ENCODE measurements at places on chromosomes 7 and 10. TPM values are rescaled to one million over a fixed set of nuclear protein-coding genes. Genes with fewer than 3 reads are reported as not detected.

Gene TMEM209
- 57.5 TPM for total RNA-seq

Gene GRIFIN
- not detected for total RNA-seq

Gene CUZD1
- 1.1 TPM for total RNA-seq

Gene NEURL1
- 177 TPM for total RNA-seq

- H3K4me1 ChIP-seq: no peaks in the 10 kb centered on the region
- H3K36me3 ChIP-seq: no peaks in the 10 kb centered on the region
- no peaks in the 10 kb centered on the region for H3K27me3 ChIP-seq
- H3K4me3 ChIP-seq: no peak overlapping the region
- no peak for DNase-seq
- no peak overlapping the region for H3K27ac ChIP-seq
Measured at GRCh38 chr7:105825371-105825770, 51.0 kb downstream of the ATXN7L1 start.

- no peak overlapping the region for H3K27ac ChIP-seq
- DNase-seq: peak; percentile 59
- peaks cover 12% of the 10 kb centered on the region for H3K27me3 ChIP-seq
- H3K4me3 ChIP-seq: no peak overlapping the region
- no peaks in the 10 kb centered on the region for H3K36me3 ChIP-seq
Measured at GRCh38 chr10:122703483-122704448, 4.1 kb upstream of the C10orf120 start.

DNA sequence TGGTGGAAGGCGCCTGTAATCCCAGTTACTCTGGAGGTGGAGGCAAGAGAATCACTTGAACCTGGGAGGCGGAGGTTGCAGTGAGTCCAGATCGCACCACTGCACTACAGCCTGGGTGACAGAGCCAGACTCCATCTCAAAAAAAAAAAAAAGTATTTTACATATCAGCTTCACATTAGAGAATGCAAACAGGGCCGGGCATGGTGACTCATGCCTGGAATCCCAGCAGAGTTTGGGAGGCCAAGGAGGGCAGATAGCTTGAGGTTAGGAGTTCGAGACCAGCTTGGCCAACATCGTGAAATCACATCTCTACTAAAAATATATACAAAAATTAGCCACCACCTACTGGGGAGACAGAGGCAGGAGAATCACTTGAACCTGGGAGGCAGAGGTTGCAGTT lies 31.6 kb downstream of the USP54 start:
- H3K27me3 ChIP-seq: no peaks in the 10 kb centered on the region
- H3K36me3 ChIP-seq: no peaks in the 10 kb centered on the region
- H3K4me3 ChIP-seq: no peak overlapping the region
- H3K27ac ChIP-seq: no peak overlapping the region
- peaks cover 4% of the 10 kb centered on the region for H3K4me1 ChIP-seq

DNA sequence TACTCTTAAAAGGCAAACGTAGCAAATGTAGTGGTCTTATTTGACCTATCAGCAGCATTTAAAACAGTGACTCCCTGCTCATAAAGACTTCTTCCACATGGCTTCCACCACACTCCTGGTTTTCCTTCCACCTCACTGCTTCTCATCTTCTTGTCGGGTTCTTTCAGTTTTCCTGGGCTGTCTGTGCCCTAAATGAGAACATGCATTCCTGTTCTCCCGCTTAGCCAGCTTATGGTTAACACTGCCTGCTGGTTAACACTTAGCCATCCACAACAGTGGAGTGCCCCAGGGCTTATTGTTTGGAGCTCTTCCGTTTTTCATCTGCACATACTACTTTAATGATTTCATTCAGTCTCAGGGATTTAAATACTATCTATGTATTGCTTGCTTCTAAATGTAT lies 34.3 kb upstream of the EXOC6 start:
- no peak overlapping the region for H3K4me3 ChIP-seq
- H3K27ac ChIP-seq: no peak overlapping the region
- H3K4me1 ChIP-seq: no peaks in the 10 kb centered on the region

DNA sequence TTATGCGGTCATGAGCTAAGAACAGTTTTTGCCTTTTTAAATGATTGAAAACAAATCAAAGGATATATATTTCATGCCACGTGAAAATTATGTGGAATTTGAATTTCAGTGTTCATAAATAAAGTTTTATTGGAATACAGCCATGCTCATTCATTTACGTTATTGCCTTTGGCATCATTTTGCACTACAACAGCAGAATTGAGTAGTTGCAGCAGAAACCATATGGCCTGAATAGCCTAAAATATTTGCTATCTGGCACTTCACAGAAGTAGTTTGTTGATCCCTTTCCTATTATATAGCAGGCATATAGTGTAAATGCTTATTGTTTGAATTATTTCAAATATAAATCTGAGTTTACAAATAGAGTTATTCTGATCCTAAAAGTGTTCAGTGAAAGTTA lies 59.7 kb downstream of the AUTS2 start:
- H3K27me3 ChIP-seq: no peaks in the 10 kb centered on the region
- no peak for DNase-seq
- no peak overlapping the region for H3K27ac ChIP-seq
- no peaks in the 10 kb centered on the region for H3K36me3 ChIP-seq

- no peaks in the 10 kb centered on the region for H3K27me3 ChIP-seq
- H3K4me1 ChIP-seq: peaks cover 20% of the 10 kb centered on the region
- no peak for DNase-seq
- H3K4me3 ChIP-seq: no peak overlapping the region
- no peak overlapping the region for H3K27ac ChIP-seq
Measured at GRCh38 chr10:102761981-102762380, 18.2 kb downstream of the WBP1L start.

DNA sequence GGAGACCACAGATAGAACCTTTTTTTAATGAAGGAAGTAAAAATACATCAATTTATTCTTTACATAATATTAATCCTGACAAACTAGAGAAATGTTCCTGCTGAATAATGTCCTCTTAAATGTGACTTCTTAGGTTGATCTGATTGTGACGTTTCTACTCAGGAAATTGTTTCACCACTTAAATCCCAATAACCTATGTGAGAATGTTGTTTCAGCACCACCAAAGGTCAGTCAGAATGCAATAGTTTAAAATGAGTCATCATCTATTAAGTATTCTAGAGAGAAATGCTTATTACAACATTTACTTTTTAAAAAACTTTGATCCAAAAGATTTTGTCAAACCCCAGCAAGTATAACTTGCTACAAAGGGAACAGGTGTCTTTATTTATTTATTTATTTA lies 155.4 kb upstream of the CACNA2D1 start:
- no peaks in the 10 kb centered on the region for H3K36me3 ChIP-seq
- no peak for DNase-seq
- H3K4me3 ChIP-seq: no peak overlapping the region
- H3K27ac ChIP-seq: no peak overlapping the region

DNA sequence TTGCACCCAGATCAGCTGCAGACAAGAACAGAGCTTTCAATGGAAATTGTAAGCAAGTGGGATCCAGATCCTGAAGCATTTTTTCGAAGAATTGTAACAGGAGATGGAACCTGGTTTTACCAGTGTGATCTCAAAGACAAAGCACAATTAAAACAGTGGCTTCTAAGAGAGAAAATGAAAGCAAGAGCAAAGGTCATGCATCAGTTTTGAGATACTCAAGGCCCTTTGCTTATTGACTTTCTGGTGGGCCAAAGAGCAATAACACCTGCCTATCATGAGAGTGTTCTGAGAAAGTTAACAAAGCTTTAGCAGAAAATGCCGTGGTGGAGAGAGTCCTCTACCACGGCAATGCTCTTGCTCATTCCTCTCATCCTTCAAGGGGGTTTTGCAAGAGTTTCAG lies 194.8 kb downstream of the TMEM178B start:
- no peak for DNase-seq
- H3K27me3 ChIP-seq: no peaks in the 10 kb centered on the region
- no peaks in the 10 kb centered on the region for H3K4me1 ChIP-seq
- H3K4me3 ChIP-seq: no peak overlapping the region
- no peak overlapping the region for H3K27ac ChIP-seq

- no peak overlapping the region for H3K27ac ChIP-seq
- DNase-seq: no peak
- H3K36me3 ChIP-seq: no peaks in the 10 kb centered on the region
- H3K4me3 ChIP-seq: no peak overlapping the region
- H3K27me3 ChIP-seq: no peaks in the 10 kb centered on the region
- no peaks in the 10 kb centered on the region for H3K4me1 ChIP-seq
Measured at GRCh38 chr10:86286236-86287109, 80.1 kb downstream of the GRID1 start.

DNA sequence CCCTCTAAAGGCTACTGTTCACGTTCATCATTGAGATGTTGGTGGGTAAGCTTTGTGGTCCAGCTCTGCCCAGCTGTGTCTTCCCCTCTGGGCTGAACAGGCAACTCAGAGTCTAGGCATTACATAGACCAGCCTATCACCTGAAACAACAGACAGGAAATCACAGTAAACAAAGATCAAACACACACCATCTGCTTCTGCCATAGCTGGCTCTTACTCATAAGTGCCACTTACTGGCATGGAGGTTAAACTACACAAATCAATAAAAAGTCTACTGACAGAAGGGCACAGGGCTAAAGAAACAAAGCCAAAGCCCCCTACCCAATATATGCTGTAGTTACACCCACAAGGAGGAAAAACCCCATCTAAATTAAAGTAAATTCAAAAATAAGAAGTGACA lies 35.0 kb downstream of the SEPTIN14 start:
- H3K4me3 ChIP-seq: no peak overlapping the region
- H3K36me3 ChIP-seq: no peaks in the 10 kb centered on the region
- H3K27me3 ChIP-seq: no peaks in the 10 kb centered on the region

DNA sequence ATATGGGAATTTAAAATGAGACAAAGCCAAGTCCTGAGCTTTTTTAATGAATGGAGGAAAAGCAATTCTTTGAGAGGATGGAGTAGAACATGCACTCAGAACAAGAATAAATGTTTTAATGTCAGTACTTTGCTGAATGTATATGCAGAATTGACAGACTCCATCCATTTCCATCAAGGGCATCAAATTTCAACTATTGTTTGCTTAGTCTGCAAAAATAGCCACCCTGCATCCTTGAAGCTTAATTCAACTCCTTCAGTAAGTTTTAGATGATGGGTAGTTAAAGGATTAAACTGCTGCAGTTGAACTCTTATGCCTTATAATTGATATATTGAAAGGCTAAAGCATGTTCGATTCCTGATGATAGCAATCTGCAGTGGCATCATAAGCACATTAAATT lies 99.7 kb upstream of the IFRD1 start:
- H3K36me3 ChIP-seq: no peaks in the 10 kb centered on the region
- no peaks in the 10 kb centered on the region for H3K4me1 ChIP-seq
- H3K4me3 ChIP-seq: no peak overlapping the region
- no peak overlapping the region for H3K27ac ChIP-seq
- DNase-seq: no peak

DNA sequence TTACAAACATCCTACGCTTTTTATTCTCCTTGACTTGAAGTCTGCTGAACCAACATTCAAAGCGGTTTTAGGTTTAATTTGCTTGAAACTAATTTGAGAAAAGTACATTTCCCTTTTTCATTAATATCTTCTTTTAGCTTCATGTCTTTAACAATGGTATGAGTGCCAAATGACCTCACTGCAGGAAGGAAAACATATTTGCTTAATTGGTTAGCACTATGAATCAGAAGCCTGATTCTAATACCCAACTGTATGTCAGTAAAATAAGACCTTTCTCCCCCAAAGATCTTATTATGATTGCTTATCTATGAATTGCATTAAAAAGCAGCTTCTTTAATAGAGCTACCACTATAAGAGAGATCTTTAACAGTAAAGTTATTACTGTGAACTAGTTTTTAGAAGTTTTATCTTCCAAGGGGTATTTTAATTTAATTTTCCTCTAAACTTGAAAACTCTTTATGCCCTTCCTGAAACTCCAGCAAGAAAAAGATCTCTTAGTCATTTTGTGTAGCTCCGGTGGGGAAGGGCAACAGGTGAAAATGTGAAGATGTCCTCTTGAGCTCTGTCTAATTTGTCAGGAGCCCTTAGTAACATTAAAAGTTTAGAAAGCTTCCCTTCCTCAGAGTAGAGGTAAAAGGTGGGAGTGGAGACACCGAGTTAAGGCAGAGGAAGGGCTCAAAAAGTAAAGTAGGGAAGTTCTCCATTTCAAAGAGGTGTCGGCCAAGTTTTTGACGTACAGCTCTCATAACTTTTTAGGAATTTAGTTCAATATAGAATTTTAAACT lies 6.1 kb downstream of the COL1A2 start:
- H3K27ac ChIP-seq: peak overlapping the region; percentile 9
- no peaks in the 10 kb centered on the region for H3K27me3 ChIP-seq
- no peak for DNase-seq
- H3K4me1 ChIP-seq: no peaks in the 10 kb centered on the region

DNA sequence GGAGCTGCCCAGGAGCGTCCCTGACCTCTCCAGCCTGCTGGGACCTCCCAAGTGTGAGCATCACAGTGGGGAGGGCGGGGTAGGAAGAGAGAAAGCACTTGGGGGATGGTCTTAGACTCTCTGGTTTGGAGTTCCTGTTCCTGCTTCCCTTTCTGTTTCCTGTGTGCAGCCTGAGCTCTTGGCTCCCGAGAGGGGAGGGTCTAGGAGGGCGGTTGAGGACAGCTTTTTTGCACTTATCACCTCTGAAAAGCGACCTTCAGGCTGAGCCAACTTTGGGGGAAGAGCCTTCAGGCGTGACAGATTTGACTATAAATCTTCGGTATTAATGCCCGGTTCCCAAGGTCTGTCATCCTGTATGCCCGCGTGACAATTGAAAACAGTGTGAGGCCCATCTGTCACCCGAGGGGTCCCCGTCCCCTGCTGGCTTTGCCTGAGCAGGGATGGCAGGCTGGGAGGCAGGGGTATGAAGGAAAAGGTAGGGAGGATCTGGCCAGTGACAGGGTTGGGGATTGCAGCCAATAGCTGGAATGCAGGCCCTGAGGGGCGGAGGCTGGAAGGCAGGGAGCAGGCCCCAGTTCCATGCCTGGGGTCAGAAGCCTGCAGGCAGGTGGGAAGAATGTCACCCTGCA lies 78.6 kb downstream of the CDH23 start:
- H3K4me3 ChIP-seq: no peak overlapping the region
- H3K4me1 ChIP-seq: no peaks in the 10 kb centered on the region
- H3K27me3 ChIP-seq: no peaks in the 10 kb centered on the region
- DNase-seq: no peak
- no peaks in the 10 kb centered on the region for H3K36me3 ChIP-seq
- H3K27ac ChIP-seq: no peak overlapping the region

DNA sequence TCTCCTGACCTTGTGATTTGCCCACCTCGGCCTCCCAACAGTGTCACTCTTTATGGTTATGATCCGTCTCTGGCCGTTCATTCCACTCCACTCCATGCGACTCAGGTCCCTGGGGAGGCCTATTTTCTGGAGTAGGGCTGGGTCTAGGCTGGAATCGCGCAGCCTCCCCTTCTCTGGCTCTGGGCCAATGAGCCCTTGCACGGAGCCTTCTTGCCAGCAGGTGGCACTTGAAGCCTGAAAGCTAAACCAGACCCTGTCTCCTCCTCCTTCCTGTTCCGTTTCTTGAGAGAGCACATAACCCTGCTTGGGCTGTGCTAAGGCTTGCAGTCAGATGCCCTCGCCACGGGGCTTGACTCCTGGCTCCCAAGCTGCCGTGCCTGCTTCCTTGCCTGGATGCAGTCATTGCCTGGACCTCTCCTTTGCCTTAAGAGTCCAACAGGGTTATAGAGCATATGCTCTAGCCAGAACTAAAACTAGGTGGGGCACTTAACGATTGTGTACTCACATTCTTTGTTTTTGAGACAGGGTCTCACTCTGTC lies 9.6 kb upstream of the DNAJB12 start:
- peak; percentile 86 for DNase-seq
- H3K4me1 ChIP-seq: peaks cover 10% of the 10 kb centered on the region
- no peak overlapping the region for H3K27ac ChIP-seq
- H3K4me3 ChIP-seq: no peak overlapping the region
